Fibroblast of lung (primary cell): ENCODE measurements at places on chromosomes 4 and X. TPM values are rescaled to one million over a fixed set of nuclear protein-coding genes. Genes with fewer than 3 reads are reported as not detected.

DNA sequence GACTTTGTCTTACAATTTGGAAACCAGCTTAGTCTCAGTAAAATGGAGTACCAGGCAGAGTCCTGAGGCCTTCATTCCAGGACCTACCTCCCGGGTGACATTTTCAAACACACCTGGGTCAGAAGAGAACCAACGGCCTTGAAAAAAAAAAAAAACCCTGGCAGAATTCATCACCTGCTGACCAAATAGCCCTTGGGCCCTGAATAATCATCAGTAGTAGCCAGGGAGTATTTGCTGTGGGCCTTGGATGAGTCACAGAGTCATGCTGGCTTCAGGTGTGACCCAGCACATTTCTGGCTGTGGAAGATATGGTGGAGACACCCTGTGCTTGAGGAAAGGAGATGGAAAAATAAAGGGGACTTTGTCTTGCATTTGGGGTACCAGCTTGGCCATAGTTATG, 92.2 kb downstream of the LPAR4 start:
- no peaks in the 10 kb centered on the region for H3K36me3 ChIP-seq
- H3K27ac ChIP-seq = no peak overlapping the region
- DNase-seq = no peak
- H3K27me3 ChIP-seq = no peaks in the 10 kb centered on the region

- H3K4me1 ChIP-seq = no peaks in the 10 kb centered on the region
- no peak overlapping the region for H3K4me3 ChIP-seq
- H3K27me3 ChIP-seq = no peaks in the 10 kb centered on the region
- H3K27ac ChIP-seq = no peak overlapping the region
- H3K36me3 ChIP-seq = no peaks in the 10 kb centered on the region
These were observed 14.5 kb downstream of the CDS1 start for GRCh38 chr4:84597450-84597849.

- no peaks in the 10 kb centered on the region for H3K36me3 ChIP-seq
- peak; percentile 35 for DNase-seq
- no peak overlapping the region for H3K27ac ChIP-seq
- no peaks in the 10 kb centered on the region for H3K27me3 ChIP-seq
These were observed 543.9 kb upstream of the MAGEB2 start for GRCh38 chrX:29671421-29671820.

Gene GLUD2
- 1.3 and 1.8 TPM in 2 replicates for total RNA-seq

GRCh38 chr4:153111426-153112040, 92.7 kb upstream of the TRIM2 start:
- no peak overlapping the region for H3K27ac ChIP-seq
- peaks cover 10% of the 10 kb centered on the region for H3K4me1 ChIP-seq
- no peaks in the 10 kb centered on the region for H3K36me3 ChIP-seq
- H3K27me3 ChIP-seq = peaks cover 2% of the 10 kb centered on the region
- no peak overlapping the region for H3K4me3 ChIP-seq

Gene ADH6
- 0.17 TPM in 1 of 2 replicates, not detected in the other for total RNA-seq

DNA sequence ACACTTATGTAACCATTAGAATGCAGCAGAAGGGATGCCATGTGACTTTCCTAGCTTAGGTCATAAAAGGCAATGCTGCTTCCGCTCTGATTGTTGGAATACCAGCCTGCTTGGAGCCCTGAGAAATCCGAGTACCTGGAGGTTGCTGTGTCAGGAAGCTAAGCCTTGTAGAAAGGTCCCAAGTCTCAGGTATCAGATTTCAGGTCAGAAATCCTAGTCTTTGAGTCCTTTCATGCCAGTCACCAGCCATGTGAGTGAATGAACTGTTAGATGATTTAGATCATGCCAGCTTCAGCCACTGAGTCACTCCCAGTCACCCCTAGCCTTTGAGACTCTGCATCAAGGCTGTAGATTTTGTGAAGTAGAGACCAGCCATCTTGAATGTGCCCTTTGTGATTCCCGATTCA, 23.5 kb downstream of the RAP1GDS1 start:
- no peak overlapping the region for H3K27ac ChIP-seq
- H3K4me3 ChIP-seq = no peak overlapping the region
- H3K4me1 ChIP-seq = no peaks in the 10 kb centered on the region
- peak; percentile 35 for DNase-seq
- no peaks in the 10 kb centered on the region for H3K27me3 ChIP-seq
- H3K36me3 ChIP-seq = no peaks in the 10 kb centered on the region

DNA sequence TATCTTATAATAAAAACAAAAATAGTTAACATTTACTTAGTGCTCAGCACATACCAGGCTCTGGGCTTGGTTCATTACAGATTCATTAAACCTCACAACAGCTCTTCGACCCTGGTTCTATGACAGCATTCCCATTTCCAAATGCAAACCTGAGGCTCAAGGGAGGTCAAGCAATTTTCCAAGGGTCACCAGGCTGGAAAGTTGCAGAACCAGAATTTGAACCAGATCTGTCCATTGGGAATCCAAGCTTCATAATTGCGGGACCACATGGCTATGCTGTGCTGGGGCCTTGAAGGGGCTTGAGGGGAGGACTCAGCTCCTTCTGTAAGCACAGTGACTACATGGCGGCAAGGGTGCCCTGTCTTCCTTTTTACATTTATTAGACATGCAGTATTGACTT, 197.3 kb upstream of the LNX1 start:
- no peaks in the 10 kb centered on the region for H3K27me3 ChIP-seq
- H3K4me1 ChIP-seq = peaks cover 6% of the 10 kb centered on the region
- no peak for DNase-seq
- H3K27ac ChIP-seq = no peak overlapping the region
- no peaks in the 10 kb centered on the region for H3K36me3 ChIP-seq
